PC-9 (cell line): ENCODE measurements at places on chromosomes 7 and 10. TPM values are rescaled to one million over a fixed set of nuclear protein-coding genes. Genes with fewer than 3 reads are reported as not detected.

The AGMO gene
- not detected in 2 replicates for total RNA-seq

The FAM131B gene
- total RNA-seq = 0.65 and 0.80 TPM in 2 replicates

The CPVL gene
- total RNA-seq = 0.28 TPM in 1 of 2 replicates, not detected in the other

The CALHM3 gene
- total RNA-seq = 12.5 and 13.1 TPM in 2 replicates

The KCNIP2 gene
- total RNA-seq = 4.0 and 5.1 TPM in 2 replicates

The TWIST1 gene
- total RNA-seq = 1.0 and 2.0 TPM in 2 replicates

DNA sequence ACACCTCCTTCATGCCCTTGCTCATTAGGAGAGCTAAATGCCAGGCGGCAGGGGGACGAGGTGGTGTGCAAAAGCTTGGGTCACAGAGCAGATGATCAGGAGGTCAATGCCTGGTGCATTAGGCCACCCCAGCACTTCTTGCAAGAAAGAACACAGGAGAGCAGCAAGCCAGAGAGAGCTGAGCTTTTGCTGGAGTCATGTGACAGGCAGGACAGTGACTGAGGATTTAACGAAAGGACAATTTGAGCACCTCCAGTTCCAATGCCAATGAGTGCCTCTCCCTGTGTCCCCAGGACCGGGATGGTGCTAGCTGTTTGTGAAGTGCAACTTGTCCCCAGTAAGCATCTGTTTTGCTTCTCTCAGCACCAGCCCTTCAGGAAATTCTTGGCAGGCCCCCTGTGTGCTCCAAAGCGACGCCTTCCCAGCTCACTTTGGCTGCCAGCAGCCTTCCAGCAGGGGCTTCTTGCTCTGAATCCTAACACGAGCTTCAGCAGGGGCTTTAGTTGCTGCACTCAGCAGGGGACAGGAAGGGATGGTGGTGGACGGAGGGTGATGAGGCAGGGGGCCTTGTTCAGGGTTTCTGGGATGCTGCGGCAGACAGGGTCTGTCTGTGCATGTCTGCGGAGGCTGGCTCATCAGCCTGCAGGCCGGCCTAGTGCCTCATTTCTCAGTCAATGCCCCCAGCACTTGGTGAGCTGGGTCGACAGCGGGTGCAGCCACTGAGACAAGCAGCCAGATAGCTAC is 368.1 kb downstream of the RPS24 start:
- DNase-seq = no peak

- no peak for DNase-seq
These were observed 52.1 kb upstream of the TMEM72 start for GRCh38 chr10:44858988-44859387.

- DNase-seq = no peak
These were observed 49.0 kb downstream of the WNT2 start for GRCh38 chr7:117273814-117274225.

GRCh38 chr7:108235451-108236061 is 105.4 kb upstream of the LAMB4 start:
- no peak for DNase-seq

DNA sequence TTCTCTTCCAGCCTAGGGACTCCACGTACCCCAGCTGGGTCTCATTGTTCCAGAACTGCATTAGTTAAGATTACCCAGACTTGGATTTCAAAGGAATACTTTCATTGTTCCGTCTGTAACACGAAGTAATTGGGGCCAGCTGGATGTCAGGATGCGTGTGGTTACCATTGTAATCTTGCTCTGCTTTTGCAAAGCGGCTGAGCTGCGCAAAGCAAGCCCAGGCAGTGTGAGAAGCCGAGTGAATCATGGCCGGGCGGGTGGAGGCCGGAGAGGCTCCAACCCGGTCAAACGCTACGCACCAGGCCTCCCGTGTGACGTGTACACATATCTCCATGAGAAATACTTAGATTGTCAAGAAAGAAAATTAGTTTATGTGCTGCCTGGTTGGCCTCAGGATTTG is 21.0 kb downstream of the LRRC17 start:
- DNase-seq = no peak

DNA sequence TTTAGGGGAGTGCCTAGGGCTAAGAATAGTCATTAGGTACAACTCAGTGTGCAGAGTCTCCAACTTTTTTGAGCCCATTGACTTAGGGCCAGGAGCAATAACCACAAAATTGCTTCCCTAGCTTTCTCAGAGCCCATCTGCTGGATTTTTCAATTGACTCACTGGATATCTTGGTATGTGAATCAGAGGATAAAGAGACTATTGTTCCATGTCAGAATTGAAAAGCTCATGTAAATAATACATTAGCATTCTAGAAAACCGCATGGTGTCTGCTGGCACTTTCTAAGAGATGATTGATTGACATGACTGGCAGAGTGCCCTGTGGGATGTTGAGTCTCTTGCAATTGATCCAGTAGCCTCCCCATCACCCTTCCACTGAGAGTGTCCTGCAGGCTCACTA is 246.2 kb downstream of the CCDC7 start:
- DNase-seq = peak; percentile 50

DNA sequence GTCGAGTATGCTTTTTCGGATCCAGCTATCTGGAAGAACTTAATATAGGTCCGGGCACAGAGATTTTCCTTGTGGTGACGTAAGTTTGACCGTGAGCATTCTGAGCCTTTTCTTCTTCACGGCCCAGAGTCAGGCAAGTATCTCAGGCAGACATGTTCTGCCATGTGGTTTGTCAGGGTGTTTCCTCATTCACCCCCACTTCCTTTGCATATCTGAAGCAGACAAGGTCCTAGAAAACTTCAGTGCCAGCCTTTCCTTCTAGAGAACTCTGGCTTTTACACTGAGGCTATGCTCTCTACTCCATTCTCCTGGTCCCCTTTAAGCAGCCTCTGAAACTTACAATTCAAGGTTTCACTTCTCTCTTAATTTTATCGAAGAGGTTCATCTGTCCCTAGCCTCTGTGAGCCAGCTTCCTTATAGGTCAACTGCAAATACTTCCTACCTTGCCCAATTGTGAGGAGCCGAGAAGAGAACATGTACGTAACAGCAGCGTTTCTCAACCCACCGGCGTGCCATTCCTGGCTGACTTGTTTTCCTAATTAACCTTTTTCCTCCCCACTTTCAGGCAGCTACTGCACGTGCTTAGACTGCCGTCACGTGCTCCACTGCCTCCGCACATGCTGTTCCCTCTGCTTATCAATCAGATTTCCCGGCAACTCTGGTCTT is 47.3 kb downstream of the CDCA7L start:
- DNase-seq = no peak

GRCh38 chr10:109114579-109114978 is 808.7 kb downstream of the XPNPEP1 start:
- no peak for DNase-seq

GRCh38 chr7:11702938-11703337 is 129.1 kb downstream of the THSD7A start:
- DNase-seq = no peak

DNA sequence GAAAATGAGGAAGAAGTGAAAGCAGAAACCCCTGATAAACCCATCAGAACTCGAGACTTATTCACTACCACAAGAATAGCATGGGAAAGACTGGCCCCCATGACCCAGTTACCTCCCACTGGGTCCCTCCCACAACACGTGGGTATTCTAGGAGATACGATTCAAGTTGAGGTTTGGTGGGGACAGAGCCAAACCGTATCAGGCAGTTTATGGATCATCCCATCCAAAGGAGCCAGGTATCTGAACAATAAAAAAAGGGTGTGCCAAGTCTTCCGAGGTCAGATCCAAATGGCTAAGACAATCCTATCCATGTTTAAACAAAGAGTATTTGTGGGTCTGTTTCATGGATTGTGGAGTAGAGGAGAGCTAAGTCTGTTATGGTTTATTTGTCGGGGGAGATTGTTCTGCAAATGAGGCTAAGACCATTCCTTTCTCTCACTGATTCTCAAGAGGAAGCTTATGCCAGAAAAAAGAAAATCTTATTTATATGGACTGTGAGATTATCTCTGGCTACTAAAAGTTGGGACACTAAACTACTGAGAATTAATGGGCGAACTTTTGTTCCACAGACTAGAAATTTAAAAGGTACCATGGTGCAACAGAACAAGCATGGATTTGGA is 203.7 kb downstream of the IPMK start:
- DNase-seq = no peak

DNA sequence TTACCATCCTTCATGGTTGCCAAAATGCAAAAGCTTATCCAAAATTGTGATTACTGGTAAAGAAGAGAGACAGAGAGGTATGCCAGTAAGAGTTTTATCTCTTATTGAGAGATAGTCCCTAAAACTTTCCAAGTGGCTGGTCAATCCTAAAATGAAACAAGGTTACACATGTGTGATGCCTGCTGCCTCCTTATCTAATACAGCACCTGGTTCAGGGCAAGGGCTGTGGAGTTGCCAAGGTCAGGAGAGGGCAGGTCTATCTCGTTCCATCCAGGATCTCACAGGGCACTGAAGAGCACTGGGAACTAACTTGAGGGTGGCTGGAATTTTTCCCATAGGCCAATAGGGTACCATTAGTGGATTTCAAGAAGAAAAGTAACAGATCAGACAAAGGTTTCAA is 18.3 kb downstream of the VOPP1 start:
- DNase-seq = no peak

GRCh38 chr7:54336800-54337199 is 205.4 kb upstream of the VSTM2A start:
- no peak for DNase-seq
